ENCODE measurements at places on chromosomes 5 and 9. TPM values are rescaled to one million over a fixed set of nuclear protein-coding genes. Genes with fewer than 3 reads are reported as not detected.

Gene MCC
- polyA plus RNA-seq, result 32.1 TPM

Gene IL5
- not detected for polyA plus RNA-seq

Gene CSF1R
- polyA plus RNA-seq, result 15.9 TPM

Gene CARTPT
- polyA plus RNA-seq, result not detected

Gene PELO
- 26.6 TPM for polyA plus RNA-seq

Gene SNCB
- not detected for polyA plus RNA-seq

GRCh38 chr5:98248949-98249348 lies 524.5 kb upstream of the RGMB start:
- no peak for DNase-seq

DNA sequence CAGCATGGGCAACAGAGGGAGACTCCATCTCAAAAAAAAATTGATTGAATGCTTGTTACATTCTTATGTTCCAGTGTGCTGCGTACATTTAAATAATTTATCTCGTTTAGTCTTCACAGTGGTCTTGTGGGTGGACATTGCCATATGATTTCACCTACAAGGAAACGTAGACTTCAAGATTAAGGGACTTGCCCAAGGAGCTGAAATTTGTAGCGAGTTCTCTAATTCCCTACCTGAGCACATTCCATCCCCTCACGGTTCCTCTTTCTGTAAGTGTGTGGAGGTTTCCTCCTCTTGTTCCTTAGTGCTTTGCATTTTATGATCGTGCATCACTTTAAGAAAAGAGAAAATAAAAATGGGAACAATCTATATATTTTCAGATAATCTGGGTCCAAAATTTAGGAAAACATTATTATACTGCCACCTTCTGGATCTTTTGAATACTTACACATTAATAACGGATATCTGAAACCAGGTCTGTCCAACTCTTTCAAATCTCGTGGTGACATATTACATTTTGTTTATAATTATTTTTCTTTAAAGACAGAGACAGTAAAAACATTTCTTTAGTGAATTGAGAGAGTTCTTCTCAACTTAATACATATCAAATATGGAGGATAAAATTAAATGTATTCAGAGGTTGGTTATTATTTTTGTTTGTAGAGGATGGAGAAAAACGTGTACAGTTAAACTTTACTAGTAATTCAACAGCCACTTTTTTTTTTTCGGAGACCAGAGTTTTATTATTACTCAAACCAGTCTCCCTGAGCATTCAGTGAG lies 29.9 kb upstream of the C7 start:
- no peak for DNase-seq

- no peak for DNase-seq
Observed at GRCh38 chr5:91849069-91849468, 466.0 kb upstream of the ARRDC3 start.

DNA sequence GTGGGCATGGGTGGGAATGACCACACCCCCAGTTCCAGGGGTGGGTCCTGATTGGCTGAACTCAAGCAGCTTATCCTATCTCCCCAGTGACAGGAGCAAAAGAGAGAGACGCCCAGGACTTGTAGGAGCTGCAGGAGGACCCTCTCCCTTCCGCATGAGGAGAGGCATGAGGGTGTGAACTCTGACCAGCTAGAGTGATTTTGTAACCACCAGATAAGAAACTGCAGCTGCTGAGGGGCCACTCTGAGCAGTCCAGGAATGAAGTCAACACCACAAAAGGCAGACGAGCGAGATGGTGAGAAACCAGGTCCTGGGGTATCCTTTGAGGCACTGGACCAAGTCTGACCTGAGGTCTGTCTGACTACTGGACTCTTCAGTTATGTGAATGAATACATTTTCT lies 521.9 kb downstream of the BNC2 start:
- no peak for DNase-seq

DNA sequence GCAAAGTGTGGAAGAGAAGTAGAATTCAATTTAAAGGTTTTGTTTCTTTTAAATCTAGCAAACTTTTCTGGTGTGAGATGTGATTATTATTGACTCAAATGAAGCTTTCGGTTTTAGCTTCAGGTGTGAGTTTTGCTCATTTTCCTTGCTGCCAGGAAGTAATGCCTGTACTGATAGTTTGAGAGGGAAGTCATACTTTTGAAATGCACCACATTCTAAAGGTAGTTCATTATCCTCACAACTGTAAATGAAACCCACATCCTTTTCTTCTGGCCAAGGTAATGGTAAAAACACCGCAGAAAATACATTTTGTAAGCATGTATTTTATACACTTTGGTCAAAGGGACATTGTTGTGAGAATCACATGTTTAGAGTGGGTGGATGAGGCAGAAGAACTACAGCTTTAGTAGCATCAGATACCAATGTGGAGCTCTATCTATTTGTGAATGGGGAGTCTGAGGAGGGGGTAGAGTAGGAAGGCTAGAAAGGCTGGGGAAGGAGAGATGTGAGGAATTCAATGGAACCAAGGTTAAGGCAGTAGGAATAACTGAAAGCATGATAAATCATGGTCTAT lies 167.0 kb upstream of the CDKN2B start:
- no peak for DNase-seq

- no peak for DNase-seq
Observed at GRCh38 chr9:22065431-22066200, 56.5 kb upstream of the CDKN2B start.

GRCh38 chr5:95369782-95370181 lies 21.4 kb upstream of the FAM81B start:
- DNase-seq, result no peak

DNA sequence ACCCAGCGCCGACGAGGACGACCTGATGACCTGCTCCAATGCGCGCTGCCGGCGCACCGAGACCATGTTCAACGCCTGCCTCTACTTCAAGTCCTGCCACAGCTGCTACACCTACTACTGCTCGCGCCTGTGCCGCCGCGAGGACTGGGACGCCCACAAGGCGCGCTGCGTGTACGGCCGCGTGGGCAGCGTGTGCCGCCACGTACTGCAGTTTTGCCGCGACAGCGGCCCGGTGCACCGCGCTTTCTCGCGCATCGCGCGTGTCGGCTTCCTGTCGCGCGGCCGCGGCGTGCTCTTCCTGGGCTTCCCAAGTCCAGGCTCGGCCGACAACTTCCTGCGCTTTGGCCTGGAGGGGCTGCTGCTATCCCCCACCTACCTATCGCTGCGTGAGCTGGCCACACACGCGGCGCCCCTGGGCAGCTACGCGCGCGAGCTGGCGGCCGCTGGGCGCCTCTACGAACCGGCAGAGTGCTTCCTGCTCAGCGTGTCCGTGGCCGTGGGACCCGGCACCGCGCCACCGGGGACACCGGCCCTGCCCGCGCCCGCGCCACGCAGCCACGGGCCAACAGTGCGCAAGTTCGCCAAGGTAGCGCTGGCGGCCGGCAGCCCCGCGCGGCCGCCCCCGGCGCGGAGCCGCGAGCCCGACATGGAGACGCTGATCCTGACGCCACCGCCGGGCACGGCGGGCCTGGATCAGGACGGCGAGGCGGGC lies 2.7 kb upstream of the PHPT1 start:
- no peak for DNase-seq

GRCh38 chr5:179994583-179995323 lies 76.8 kb downstream of the RNF130 start:
- DNase-seq, result no peak

DNA sequence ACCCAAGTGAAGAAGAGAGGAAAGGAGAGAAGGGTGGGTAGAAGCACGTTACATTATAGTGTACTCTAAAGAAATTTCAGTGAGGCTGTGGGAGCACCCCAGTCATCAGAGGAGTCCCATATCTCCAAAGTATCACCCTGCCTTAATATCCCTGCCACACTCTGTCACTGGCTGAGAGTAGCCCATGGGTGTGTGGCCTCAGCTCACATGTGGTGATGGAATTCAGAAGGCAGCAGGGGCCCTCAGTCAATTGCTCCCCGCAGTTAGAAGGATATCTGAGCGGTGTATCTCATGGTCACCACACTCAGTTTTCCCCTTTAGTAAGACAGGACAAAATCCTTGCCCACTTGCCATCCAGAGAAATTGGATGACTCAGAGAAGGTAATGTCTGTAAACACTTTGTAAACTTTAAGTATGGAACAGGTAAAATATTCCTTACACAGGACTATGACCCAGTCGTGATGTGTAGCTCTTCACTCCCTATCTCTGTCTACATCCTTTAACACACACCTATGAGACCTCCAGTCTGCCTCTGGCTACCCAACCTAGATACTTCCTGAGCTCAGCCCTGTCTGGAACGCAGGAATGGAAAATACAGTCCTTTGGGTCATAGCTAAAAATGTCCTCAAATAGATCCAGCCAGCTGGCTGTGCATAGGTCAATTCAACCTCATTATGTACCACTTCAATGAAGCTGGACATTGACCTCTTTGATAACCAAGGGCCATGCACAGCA lies 24.3 kb upstream of the PLIN2 start:
- no peak for DNase-seq

GRCh38 chr9:36960575-36960955 lies 73.5 kb downstream of the PAX5 start:
- no peak for DNase-seq

DNA sequence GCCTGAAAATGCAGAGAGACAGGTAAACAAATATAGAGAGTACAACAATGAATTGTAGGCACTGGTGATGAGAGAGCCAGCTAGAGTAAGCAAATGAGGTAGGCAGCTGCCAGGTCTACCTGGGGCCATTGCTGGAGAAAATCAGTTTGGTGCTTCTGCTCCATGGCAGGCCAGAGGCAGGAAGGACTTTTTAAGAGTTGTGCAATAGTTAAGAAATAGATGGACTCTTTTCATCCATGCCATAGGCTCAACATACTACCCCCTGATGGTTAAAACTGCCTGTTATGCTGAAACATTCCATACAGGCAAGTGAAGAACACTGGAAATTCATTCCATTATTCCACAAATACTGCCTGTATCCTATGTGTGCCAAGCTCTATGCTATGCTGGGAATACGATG lies 86.5 kb upstream of the CCDC112 start:
- DNase-seq, result no peak

DNA sequence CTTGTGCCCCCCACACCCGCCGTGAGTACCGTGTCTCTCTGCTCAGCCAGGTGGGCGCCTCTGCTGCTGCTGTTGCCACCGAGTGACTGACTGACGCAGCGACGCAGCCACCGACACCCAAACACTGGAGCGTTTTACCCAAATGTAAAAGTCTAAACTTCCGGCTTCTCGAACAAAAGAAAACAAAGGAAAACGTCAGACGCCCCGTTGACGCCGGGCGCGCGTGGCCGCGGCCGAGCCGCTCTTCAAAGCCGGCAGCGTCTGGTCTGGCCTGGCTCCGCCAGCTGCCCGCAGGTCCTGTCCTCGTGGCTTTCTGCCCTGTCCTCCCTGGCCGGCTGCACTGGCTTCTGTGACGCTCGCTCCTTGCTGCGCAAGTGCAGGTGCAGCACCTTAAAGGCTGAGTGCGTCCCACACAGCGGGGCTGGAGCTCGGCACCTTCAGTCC lies 41.4 kb upstream of the CLPTM1L start:
- peak; percentile 27 for DNase-seq

- no peak for DNase-seq
Observed at GRCh38 chr5:91141642-91142041, 241.5 kb downstream of the ARRDC3 start.

- no peak for DNase-seq
Observed at GRCh38 chr5:71589903-71590302, 2.8 kb downstream of the MCCC2 start.

DNA sequence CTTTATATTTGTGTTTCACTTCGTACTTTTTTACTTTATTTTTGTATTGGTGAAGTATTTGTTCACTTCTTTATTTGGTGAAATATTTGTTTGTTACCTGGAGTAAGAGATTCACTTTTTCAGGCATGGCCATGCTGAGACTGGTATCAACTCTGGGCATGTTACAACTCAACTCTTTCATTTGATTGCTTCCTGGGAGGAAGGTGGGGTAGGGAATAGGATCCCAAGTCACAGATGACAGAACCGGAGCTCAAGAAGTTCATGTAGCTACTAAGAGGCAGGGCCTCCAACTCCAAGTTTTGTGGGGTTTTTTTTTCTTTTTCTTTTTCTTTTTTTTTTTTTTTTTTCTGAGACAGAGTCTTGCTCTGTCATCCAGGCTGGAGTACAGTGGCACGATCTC lies 6.1 kb upstream of the ADGRD2 start:
- DNase-seq, result no peak

DNA sequence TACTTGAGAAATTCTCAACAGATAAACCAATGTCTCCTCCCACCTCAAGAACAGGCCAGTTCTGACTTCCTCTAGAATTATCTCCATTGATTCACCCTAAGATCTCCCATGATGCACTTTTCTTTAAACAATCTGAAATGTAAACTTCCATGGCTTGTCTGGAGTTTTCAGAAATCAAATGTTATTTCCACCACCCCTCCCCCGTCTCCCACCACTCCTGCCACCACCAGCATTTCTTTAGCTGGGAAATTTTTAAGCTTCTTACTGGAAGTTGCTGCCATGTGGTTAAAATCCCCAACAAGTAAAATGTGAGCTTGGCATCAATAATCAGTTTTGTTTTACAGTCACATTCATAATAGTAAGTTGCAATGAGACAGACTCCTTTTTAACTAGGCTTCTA lies 32.8 kb upstream of the BASP1 start:
- no peak for DNase-seq

GRCh38 chr9:89879701-89880100 lies 274.9 kb downstream of the GADD45G start:
- DNase-seq, result no peak

DNA sequence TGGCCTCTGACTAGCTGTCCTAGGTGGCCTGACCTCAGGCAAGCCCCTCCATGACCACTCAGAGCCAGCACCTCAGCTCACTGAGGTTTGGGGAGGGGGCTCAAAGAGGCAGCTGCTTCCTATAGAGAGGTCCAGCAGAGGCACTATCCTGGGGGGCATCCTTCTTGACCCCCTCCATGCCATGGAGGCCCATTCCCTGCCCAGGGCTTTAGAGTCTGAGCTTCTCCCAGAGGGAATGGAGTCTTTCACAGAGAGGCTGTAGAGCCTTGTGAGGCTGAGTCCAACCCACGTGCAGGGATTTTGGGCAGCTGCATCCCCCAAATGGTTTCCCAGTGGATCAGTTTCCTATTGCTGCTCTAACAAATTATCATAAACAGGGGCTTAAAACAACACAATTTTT lies 16.9 kb downstream of the IRF1 start:
- no peak for DNase-seq

- DNase-seq, result no peak
Observed at GRCh38 chr5:139149477-139150199, 48.5 kb downstream of the SIL1 start.

DNA sequence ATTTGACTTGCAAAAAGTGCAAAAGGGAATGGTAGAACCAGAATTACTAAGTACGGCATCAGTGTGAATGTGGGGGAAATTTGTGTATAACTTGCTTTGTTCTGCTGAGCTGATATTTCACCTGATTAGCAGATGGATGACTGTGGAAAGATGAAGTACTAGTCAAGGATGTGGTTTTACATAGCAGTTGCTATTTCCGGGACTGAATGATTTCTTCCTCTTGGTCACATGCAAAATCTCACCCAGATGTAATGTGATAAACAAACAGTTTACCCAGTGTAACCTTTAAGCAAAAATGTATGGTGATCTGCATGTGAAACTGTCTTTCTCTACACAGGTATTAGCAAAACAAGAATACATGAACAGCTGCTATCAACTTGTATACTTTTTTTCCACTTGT lies 46.1 kb downstream of the DCP2 start:
- DNase-seq, result no peak

GRCh38 chr9:15785584-15785983 lies 232.7 kb downstream of the CCDC171 start:
- DNase-seq, result no peak

GRCh38 chr5:50786073-50786472 lies 119.6 kb downstream of the PARP8 start:
- no peak for DNase-seq

- DNase-seq, result no peak
Observed at GRCh38 chr5:141565826-141566570, 52.8 kb downstream of the DIAPH1 start.

GRCh38 chr5:96050273-96050880 lies 88.7 kb upstream of the ELL2 start:
- DNase-seq, result no peak

Measured in renal cortex interstitium (tissue), 15 donors.